ENCODE measurements at places on chromosomes 1 and 21.

GRCh38 chr1:153057375-153057774 is at the start of gene SPRR2A:
TSS of gene SPRR2A (minus strand) at chr1:153057512. CDS start at chr1:153056735, 777 bp downstream.
- DNase-seq = no peak

DNA sequence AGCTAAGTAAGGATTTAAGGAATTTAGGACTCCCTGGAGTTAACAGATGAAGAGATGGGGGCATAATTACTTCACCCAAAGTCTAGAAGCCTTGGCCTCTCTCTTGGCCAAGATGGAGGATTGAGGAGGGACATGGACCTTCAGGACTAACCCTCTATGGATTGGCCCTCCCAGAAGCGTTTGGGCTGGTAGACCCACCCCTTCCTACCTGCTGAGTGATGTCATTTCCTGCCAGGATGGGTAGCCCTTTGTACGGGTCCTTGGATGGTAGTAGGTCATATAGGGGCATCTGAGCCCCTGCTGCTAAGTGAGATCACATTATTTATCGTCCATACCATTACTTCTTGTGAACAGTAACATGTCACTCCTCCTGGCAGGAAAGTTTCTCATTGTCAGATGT is 17.7 kb downstream of the LURAP1 start:
- no peak for DNase-seq

GRCh38 chr1:213415691-213416380 is 364.8 kb downstream of the RPS6KC1 start:
- DNase-seq = no peak

DNA sequence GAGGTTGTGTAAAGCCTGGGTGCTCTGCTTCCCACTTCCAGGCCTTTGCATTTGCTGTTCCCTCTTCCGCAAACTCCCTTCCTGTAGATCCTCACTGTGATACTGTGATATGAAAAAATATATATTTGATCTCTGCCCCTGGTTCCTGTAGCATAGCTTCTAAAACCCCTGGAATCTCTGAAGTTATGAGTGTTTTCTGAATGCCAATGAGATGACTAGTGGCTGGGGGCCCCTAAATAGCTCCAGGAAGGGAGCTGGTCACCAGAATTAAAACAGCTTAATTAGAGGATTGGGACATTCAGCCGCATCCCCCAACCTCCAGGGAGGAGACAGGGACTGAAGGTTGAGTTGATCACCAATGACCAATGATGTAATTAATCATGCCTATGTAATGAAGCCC is 21.9 kb downstream of the DUSP10 start:
- DNase-seq = no peak

DNA sequence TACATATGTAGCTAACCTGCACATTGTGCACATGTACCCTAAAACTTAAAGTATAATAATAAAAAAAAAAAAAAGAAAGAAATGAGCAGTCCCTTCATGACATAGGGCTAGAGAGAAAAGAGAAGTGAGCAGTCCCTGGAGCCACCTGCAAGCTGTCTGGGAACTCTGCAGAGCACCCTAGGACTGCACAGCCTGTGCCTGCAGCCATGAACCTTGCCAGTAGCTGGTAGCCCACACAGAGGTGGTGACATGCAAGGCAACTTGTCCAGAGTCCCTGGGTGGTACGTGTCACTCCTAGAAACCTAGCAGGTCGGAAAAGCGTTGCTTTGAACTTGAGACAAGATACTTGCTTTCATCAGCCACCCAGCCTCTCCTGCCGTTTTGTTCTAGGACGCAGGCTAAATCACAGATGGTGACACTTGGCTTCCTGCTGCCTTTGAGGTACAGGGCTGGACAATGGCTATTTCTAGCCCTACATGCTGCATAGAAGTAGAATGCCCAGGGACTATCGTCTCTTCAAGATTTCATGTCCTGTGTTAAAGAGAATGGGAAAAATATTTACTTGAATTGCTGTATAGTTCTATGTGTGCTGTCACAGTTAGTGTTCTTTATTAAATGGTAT is 260.9 kb downstream of the LTN1 start:
- DNase-seq = no peak

GRCh38 chr1:36107394-36107793 is 17.6 kb downstream of the COL8A2 start:
- DNase-seq = no peak

GRCh38 chr1:15099441-15100120 is 54.0 kb upstream of the TMEM51 start:
- DNase-seq = no peak

DNA sequence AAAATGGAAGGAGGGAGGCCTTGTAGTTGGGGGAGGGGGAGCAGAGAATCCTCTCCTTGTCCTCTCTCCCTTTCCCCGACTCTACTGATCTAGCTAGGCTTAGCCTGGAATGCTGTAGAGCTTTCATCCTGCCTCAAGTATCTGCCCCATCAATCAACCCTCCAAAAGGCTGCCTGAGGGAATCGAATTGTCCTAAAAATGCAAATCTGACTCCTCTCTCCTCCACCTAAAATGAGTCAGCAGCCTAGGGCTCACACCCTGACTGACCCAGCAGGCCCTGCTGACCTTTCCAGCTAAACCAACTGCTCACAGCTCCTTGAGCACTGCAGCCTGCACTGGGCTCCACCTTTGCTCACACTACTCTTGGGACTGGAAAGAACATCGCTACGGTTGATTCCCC is 2.8 kb downstream of the HPDL start:
- DNase-seq = no peak

GRCh38 chr1:3874736-3875135 is 17.5 kb downstream of the DFFB start:
- no peak for DNase-seq

- no peak for DNase-seq
Observed at GRCh38 chr1:54407154-54407403, 885 bp upstream of the SSBP3 start.

DNA sequence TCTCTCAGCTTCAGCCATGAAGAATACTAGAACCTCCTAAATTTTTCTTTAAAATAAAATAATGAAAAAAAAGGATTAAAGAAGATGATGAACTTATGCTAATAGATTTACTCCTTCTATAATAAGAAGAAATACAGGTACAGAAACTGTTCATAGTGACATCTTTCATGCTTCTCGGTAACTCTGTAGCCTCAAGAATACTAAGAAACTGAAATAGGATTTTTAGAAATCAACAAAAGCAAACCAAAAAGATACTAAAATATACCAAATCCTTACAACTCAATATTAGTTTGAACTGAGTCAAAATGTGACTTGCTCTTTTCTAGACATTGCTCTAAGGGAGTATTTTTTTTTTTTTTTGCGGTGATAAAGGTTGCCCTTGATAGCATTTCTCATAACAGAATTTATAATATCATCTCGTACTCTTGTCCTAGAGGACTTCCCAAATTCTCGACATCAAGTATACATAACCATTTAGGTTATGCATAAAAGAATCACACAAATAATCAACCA is 42.8 kb downstream of the ZZZ3 start:
- DNase-seq = no peak

- DNase-seq = no peak
Observed at GRCh38 chr1:22540337-22540736, 23.0 kb upstream of the EPHA8 start.

All from urothelium cell line (cell line).